Fibroblast of mammary gland (primary cell): ENCODE measurements at places on chromosomes 7 and 10.

- DNase-seq, result peak; percentile 80
Observed at GRCh38 chr10:77313066-77313750, 324.4 kb downstream of the KCNMA1 start.

DNA sequence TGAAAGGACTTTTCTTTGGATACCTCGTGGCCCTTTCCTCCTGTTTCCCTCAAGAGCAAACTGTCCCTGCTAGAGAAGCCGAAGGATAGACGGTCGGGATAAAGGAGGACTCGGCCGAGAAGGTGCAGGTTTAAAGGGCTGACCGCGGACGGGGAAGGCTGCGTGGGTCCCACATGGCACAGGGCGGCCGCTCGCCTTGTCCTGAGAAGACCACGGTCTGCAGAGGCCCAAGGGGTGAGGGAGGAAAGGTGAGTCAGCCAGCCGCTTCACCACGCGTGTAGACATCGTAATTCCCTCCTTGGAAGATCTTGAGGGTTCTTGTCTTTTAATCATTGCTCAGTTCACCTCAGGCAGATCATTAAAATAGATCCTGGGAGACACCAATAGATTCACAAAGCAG lies 253.8 kb downstream of the DPP6 start:
- DNase-seq, result no peak

DNA sequence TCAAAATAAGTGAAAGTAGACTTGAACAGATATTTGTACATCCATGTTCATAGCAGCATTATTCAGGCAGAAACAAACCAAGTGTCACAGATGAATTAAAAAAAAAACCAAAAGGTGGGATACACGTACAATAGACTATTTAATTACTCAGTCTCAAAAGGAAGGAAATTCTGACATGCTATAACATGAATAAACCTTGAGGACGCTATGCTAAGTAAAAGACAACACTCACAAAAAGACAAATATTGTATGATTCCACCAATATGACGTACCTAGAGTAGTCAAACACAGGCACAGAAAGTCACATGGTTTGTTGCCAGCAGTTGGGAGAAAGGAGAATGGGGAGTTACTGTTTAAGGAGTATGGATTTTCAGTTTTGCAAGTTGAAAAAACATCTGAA lies 18.0 kb upstream of the CFAP70 start:
- DNase-seq, result no peak

GRCh38 chr7:66741710-66742049 lies 1.1 kb downstream of the RABGEF1 start:
- DNase-seq, result peak; percentile 76

GRCh38 chr10:79247373-79248137 lies 99.7 kb upstream of the PPIF start:
- DNase-seq, result no peak

DNA sequence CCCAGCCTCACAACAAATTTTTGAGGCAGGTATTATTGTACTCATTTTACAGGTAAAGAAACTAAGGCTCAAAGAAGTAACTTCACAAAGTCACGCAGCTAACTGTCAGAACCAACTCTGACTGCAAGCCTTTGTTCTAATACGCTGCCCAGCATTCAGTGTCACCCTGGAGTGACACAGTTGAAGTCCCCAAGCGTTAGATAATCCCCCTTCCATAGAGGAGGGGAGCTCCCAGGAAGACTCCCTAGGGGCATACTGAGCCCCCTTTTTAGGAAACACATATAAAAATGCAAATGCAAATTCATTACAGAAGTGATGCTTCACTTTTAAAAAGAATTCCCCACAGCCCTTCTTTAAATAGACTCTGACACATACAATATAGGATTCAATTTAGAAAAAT lies 101.0 kb upstream of the MACROH2A2 start:
- DNase-seq, result no peak

DNA sequence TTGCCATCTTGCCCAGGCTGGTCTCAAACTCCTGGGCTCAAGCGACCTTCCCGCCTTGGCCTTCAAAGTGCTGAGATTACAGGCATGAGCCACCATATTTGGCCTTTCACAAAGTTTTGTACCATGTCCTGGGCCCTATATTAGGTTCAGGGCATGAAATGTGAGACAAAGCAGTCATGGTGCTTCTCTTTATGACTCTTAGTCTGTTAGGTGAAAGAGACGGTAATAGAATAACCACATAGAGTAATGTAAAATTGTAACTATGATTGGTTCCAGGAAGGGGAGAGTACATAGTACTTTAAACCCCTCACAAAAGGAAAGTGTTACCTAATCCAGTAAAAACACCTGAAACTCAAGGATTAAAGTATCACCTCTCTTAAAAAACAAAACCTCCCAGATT lies 144.7 kb downstream of the SPAG6 start:
- no peak for DNase-seq
